NCI-H2081 treated with DMSO at 0.1 percent for 48 hours (cell line): ENCODE measurements at places on chromosomes 3 and 15.

DNA sequence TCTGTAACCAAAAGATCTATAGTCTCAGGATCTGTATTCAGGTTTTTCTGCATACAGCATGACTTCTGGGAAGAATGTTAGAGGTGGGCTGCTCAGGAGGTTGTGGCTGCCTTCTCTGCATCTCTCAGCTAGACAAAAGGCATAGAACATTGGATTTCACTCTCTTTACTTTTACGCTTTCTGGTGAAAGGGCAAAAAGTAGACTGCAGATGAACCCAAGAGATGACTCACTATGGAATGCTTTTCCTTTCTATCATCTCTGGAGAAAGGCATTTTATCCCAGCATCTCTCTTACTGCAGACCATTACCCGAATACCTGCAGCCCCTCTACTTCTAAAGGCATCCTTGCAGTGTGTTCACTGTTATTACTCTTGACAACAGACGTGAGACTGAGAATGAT lies 222.2 kb downstream of the WNT5A start:
- DNase-seq: no peak

- DNase-seq: no peak
Observed at GRCh38 chr3:13213911-13214846, 140.9 kb upstream of the IQSEC1 start.

DNA sequence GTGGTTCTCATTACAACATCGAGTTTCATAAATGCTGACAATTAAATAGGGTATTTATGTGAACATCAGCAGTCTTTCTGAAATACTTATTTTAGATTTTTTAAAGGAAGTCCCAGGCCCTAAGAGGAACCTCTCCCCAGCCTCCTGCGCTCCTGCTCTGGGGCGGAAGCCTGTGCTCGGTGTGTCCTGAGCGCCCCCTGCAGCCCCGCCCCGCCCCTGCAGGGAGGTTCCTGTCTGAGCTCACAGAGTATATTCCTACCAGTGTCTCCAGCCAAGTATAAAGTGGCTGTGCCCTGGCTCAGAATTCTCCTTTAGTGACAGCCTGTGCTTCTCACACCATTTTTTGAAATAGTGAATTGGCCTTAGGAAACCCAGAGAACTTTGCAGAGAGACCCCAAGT lies 567.9 kb downstream of the GOLGA6L6 start:
- DNase-seq: no peak

GRCh38 chr15:83764201-83764838 lies 110.4 kb downstream of the ADAMTSL3 start:
- no peak for DNase-seq

DNA sequence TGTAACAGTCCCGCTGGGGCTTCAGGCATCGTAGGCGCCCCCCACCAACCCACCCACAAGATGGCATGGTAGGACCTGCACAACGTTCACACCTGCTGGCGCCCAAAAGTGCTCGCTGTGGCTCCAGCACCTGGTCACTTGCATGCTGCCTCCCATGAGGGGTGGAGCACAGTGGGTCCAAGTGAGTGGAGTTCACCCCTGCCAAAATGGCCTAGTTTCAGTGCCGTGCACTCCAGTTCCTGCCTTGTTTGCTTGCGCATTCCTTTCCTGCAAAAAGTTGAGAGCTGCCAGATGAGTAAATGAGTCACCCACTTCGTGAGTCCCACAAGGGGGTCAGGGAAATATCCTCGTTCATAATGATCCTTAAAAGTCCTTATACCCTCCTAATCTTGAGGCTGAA lies 788.7 kb upstream of the DPPA4 start:
- no peak for DNase-seq

DNA sequence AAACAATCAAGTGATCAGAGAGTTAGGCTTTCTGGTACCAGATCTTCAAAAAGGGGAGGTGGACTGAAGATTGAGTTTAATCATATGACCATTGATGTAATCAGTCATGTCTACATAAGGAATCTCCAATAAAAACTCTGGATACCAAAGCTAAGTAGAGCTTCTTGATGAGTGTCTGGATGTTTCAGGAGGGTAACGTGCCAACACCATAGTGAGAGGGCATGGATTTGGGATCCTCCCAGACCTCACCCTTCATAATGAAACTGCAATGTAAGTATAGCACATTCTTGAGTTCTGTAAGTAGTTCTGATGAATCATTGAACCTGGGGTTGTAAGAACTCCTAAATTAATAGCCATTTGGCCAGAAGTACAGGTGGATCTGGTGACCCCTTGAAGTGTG lies 21.3 kb downstream of the PGPEP1L start:
- DNase-seq: no peak

DNA sequence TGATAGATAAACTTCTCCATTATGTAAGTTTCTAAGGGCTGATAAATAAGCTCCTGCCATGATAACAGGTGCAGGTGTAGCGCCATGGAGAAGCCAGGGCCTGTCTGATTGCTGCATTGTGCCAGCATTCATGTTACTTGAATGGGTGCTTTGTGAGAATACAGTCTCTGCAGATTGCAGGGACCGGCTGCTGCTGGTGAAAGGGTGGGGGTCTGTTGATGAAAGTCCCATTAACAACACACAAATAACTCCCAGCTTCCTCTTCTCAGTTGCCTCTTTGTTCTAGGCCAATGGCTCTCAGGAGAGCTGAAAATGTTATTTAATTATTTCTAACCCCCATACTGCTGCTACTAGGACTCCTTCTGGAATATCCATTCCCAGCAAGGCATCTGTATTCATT lies 77.2 kb downstream of the RTP4 start:
- no peak for DNase-seq

- no peak for DNase-seq
Observed at GRCh38 chr15:36961956-36962355, 138.4 kb downstream of the MEIS2 start.

DNA sequence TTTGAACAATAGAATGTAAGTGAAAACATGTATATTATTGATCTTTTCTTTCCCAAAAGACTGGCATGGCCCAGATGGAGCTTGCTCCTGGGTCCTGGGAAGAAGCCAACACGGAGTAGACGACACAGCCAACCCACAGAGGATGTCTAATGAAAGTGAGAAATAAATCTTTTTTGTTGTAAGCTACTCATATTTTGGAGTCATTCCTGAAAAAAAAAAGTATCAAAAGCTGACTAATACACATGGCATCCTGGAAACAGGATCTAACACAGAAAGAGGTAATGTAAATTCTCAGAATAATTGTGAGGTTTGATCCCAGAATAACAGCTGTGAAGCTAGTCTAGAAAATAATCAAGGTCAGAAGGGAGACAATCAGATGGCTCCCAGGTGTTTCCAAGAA lies 12.6 kb upstream of the FRMD5 start:
- no peak for DNase-seq

DNA sequence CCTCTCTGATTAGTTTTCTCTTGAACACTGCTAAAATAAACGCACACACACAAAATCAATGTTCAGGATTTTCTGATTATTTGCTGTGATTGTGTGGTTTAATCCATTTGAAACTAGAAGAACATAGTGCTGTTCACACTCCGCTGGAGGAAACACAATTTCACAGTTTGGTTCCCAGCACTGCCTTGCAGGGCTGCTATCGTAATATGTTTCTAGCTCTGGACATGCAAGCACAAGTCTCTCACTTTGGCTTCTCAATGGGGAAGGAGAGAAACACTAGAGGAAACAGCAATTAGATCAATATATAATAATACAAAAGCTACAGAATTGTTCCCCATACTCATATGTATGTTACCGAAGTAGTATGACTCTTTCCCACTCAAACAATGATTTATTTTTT lies 299.5 kb downstream of the NSUN3 start:
- no peak for DNase-seq

DNA sequence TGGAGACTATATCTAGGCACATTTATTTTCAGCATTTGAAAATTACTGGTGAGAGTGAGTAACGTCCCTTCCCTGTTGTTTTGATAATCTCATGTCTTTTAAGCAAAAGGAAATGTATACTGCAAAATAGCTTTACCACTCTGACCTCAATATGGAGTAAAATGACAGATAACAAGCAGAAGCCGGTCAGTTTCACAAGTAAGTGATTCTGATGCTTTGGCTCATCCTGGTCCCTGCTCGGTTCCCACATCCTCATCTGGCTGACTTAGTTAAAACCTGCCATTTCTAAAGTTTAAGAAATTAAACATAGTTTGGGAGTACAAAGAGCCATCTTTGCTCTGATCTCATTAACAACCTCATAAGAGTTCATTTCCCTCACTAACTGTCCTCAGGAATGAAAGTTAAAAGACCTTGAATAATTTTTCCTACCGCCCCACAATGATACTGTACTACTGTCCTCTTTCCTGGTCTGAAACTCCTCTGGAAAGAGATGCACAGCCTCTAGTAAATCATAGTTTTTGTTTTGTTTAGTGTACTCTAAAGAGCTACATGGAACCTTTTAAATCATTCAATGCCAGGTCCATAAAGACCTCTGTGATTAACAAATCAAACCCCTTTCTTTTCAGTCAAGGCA lies 72.3 kb upstream of the ICE2 start:
- no peak for DNase-seq

DNA sequence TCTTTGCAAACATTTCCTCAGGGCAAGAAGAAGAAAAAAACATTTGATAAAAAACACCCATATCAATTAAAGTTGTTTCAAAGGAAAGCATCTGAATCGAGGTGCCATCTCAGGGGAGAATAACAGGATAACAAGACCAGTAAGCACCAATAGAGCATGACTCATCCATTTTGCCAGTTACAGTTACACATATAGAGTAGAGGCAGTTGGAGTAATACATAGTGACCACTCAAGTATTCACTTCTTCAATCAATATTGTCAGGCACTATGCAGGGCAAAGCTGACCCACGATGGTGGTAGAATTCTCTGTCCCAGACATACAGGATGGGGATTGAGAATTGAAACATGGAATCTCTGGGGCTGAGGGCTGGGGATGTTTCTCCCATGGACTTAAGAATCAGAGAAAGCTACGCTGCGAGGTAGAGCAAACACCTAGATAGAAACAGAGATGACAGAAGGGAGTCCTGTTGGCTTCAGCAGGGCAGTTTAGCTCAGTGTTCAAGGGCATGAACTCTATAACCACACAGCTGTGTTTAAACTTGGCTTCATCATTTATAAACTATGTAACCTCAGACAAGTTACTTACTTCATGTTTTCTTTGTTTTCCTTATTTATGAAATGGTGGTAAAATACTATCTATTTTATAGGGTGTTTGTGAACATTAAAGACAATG lies 186.4 kb upstream of the NANOGP8 start:
- no peak for DNase-seq

DNA sequence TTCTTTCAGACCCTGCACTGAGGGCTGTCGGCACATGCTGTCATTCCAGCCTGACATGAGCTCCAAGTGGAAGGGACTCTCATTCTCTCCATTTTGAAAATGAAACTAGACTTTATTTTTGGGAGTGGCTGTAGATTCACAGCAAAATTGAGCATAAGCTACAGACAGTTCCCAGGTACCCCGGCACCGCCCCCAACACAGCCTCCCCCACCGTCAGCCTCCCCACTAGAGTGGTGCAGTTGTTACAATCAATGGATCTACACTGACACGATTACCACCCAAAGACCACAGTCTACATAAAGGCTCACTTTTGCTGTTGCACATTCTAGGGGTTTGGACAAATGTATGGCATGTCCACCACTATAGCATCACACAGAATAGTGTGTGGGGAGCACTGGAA lies 29.5 kb upstream of the FGD5 start:
- no peak for DNase-seq

DNA sequence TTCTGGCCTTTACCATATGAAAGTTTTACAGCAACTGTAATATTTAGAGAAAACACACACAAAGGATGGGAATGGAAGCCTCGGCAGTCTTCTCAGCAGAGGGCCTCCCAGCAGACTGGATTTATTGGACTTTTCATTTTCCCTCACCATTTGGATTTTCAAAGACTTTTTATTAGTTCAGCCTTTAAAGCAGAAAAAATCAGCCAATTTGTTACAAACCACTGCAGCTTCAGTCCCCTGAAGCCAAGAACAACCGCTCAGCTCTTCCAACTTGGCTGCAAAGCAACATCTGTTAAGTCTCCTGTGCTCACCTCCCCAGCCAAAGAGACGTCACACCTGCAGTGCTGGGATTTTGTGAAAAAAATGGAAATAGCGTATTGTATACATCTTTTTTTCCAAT lies 120.8 kb downstream of the GMPS start:
- DNase-seq: no peak
